ENCODE measurements at places on chromosomes 5 and 9. TPM values are rescaled to one million over a fixed set of nuclear protein-coding genes. Genes with fewer than 3 reads are reported as not detected.
A peak's percentile ranks its signal among the peaks of the same experiment; 100 is the strongest.

The FCN1 gene
- polyA plus RNA-seq, result 5.8 TPM

The NDUFS6 gene
- polyA plus RNA-seq, result 46.6 TPM

The IGFBPL1 gene
- 1.4 TPM for polyA plus RNA-seq

The PCA3 gene
- 0.43 TPM for polyA plus RNA-seq

The EPB41L4A gene
- polyA plus RNA-seq, result 14.1 TPM

The F2R gene
- polyA plus RNA-seq, result 36.2 TPM

The SMAD5 gene
- 73.3 TPM for polyA plus RNA-seq

The CCL27 gene
- polyA plus RNA-seq, result 1.6 TPM

The NR2F1 gene
- polyA plus RNA-seq, result 177 TPM

The ELOVL7 gene
- polyA plus RNA-seq, result 4.0 TPM

The AGTPBP1 gene
- 25.0 TPM for polyA plus RNA-seq

- no peak for DNase-seq
Observed at GRCh38 chr5:74316064-74316603, 324.4 kb downstream of the ENC1 start.

- no peak for DNase-seq
Observed at GRCh38 chr9:115978091-115978490, 175.5 kb upstream of the PAPPA start.

DNA sequence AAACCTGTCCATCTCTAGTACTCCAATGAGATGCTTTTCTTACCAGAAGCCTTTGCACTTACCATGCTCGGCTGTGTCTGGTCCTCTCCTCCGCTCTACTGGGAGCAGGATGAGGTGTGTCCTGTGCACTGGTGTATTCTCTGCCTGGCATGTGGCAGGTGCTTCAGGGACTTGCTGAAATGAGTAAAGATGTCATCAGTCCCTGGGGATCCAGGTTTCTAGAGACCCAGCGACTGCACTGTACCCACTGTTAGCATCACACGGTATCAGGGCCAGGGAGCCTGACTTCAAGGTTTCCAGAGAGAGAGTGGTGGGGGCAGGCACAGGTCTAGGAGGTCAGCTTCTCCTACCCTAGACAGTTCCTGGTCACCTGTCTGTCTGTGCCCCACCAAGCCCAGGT is 10.5 kb downstream of the PTTG1 start:
- DNase-seq, result no peak

- DNase-seq, result no peak
Observed at GRCh38 chr5:95821110-95822021, 1.2 kb downstream of the GLRX start.

DNA sequence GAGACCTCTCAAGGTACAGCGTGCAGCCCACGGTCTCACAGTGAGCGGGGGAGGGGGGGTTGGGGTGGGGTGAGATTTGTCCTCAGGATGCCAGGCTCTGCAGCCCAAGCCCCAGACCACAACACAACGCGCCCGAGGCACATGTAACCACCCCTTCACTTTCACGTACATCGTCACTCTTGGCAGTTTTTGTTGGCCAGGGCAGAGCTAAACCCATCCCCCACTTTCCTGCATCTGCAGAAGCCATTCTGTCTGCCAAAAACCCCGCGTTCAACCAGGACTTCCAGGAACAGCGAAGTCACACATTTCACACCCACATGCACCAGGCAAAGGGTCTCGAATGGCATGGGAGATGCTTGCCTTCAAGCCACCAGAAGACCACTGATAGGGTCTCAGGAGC is 9.4 kb upstream of the SMIM23 start:
- DNase-seq, result no peak

- no peak for DNase-seq
Observed at GRCh38 chr9:26172301-26172700, 494.1 kb upstream of the TUSC1 start.

DNA sequence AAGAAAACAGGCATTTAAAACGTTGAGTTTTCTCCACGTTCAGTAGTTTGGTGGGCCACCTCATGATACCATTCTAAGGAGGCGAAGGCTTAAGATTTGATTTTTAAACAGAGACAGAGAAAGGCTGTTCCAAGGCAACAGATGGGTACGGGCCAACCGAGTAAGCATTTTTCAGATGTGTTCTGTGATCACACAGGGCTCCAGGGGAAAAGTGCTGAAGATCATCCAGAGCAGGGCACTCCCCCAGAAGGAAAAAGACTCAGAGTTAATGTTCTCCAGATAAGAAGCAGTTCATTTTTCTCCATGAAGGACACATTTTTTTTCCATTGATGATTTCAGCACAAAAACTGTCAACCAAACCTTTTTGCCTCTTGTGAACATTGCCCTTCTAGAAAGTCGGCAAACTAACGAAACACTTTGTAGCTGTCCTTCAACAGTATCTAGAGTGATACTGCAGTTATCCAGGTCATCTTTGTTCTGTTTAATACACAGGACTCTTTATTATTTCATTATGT is 138.7 kb downstream of the ALDH1A1 start:
- DNase-seq, result no peak

GRCh38 chr5:103254921-103255320 is 3.6 kb upstream of the MACIR start:
- no peak for DNase-seq

GRCh38 chr5:135329066-135329912 is 69.7 kb downstream of the MACROH2A1 start:
- no peak for DNase-seq

GRCh38 chr5:9062873-9063272 is 483.0 kb downstream of the SEMA5A start:
- no peak for DNase-seq

DNA sequence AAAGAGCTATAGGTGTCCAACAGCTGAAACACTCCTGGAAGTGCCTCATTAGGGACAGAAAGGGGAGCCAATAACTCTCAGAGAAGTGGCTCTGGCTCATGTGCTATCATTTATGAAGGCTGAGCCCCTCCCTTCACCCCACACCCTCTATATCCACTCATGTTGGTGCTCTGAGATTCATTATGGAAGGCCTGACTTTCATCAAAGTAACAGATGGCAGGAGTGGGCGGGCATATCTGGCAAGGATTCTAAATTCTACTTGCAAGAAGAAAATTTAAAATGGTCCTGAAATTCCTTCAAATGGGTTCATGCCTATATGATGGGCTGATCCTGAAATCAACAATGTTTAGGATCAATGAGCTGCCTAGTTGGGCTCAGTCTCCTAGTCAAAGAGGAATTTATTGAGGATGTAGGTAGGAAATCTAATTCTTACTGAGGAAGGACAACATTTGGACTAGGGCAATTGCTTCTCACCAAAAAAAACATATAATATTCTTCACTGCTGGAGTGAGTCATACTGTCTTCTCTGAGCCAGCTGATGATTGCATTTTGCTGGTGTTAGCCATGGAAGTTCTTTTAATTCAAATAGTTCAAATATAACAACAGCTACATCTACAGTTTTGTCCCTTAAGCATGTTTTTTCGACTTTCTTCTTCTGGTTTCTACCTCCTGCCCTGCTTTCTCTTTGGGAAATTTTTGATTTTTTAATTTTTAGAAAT is 23.5 kb downstream of the NMRK1 start:
- no peak for DNase-seq

DNA sequence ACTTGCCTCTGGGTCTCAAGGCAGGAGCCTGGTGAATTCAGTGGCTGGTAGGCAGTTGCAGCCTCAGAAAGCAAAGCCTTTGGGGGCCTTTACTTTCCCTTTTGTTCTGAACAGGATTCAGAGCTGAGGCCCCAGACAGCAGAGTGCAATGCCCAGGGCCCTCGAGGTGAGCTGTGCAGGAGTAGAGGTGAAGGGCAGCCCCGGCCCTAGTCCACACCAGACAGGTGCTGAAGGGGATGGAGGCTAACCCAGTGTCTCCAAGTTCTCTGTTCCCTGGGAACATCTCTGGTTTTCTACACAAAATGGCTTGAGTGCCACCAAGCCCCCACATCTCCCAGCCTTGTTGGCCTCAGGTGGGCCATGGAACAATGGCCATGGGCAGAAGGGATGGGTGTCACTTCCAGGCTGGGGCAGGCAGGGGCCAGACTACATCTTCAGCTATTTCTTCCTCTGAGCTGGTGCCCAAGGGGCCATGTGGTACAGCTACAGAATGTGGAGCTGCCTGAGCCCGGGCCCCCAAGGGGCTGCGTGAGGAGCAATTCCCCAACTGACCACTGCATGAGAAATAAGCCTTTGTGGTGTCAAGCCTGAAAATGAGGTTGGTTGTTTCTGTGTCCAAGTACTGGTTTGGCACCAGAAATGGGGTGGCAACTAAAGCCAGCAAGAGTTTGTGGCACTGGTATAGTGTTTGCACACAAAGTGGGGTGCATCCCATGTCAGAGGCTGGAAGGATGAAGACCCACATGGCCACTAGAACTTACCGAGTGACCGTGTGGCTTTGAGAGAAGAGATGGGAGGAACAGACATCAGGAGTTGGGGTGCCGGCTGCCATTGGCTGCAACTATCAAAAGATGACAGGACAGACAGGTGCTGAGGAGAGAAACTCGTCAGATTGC is 57.8 kb downstream of the BARX1 start:
- DNase-seq, result no peak

- DNase-seq, result no peak
Observed at GRCh38 chr9:23663946-23664345, 162.1 kb downstream of the ELAVL2 start.

- DNase-seq, result peak; percentile 36
Observed at GRCh38 chr5:121870489-121870888, 18.8 kb downstream of the FTMT start.

- no peak for DNase-seq
Observed at GRCh38 chr9:125400725-125401716, 139.4 kb downstream of the GAPVD1 start.

GRCh38 chr5:55580042-55580441 is 45.3 kb upstream of the PLPP1 start:
- DNase-seq, result no peak

- no peak for DNase-seq
Observed at GRCh38 chr5:54651482-54652076, 134.0 kb downstream of the SNX18 start.

DNA sequence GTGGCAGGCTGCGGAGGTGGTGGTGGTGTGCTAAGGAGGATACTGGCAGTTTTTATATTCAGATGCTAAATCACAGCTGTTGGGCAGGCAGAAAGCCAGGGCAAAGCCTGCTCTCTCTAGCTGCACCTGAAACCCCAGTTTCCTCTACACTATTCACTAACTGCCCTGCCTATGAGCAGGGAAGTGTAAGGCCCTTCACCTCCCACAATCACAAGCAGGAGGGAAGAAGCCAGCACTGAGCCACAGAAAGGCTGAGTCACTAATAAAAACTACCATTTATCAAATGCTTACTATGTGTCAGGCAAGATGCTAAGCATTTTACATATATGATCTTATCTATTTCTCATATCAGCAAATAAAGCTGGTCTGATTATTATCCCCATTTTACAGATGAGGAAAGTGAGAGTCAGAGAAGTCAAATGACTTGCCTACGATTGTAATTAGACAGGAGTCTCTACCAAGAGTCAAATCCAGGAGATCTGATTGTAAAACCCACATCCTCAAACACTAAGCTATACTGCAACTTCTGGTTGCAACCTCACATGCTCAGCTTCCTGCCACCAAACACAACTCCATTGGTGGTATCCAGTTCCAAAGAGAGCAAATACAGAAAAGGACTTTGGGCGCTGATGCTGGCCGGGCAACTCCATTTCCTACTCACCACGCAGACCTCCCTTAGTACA is 17.7 kb upstream of the IL6ST start:
- peak; percentile 33 for DNase-seq

DNA sequence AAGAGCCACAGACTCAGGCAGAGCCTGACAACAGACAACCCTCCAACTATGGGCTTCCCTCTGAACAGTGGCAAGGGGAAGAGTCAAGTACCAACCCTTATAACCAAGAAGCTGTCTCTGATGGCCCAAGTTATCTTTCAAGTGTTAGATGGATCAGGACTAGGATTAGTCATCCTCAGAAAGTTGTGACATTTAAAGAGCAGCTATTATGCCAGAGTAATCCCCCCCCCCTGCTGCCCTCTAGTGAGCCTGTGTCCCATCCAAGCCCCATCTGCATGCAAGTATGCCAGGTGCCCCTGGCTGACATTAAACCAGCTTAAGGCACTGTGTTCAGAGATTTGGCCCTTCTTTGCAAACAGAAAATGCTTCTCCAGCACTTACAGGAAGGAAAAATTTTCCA is 16.8 kb upstream of the SPATA31D1 start:
- DNase-seq, result no peak

DNA sequence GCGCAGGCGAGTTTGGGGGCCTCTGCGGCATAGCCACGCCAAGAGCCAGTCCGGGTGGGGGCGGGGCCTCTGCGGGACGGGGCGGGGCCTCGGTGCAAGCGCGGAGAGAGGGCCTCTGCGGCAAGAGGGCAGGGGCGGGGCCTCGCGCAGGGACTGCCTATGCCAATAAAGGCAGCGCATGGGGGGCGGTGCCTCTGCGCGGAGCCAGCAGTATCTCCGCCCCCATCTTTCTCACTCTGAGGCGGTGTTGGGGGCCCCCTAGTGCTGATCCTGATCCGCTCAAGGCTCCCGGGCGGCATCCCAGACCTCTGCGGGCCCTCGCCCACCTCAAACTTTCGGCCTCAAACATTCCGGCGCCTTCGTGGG is 9.2 kb upstream of the GPRIN1 start:
- no peak for DNase-seq

GRCh38 chr9:82130331-82131042 is 141.9 kb downstream of the SPATA31D1 start:
- DNase-seq, result no peak

GRCh38 chr5:1593903-1594356 is 70.2 kb upstream of the LPCAT1 start:
- DNase-seq, result no peak

DNA sequence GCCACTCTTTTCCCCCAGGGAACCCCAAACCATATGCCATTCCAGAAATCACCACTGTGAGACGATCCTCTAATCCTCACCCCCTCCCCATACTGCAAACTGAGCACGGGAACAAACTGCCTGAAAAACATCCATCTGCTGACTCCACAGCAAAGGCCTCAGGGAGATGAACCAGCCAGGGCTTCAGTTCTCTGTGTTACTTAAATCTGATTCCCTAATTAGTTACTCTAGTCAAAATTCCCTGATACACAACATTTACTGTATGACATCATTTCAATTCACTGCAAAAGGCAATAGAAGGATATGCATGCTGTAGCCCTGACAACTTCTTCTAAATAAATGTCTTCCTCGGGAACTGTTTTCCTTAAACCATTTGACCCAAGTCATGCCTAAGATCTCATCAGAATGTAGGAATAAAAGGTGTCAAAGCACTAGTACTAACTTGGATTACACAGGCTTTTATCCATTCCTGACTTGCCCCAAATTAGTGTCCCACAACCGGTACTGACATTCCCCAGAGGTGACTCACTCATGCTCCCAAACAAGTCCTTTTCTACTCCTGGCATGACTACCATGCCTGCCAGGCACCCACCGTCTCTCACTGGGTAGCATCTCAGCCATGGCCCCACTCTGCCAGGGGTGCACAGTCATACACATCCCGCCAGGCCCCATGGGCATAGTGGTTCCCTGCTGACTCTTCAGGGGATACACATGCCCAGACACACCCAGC is 35.0 kb downstream of the MTX3 start:
- DNase-seq, result no peak

DNA sequence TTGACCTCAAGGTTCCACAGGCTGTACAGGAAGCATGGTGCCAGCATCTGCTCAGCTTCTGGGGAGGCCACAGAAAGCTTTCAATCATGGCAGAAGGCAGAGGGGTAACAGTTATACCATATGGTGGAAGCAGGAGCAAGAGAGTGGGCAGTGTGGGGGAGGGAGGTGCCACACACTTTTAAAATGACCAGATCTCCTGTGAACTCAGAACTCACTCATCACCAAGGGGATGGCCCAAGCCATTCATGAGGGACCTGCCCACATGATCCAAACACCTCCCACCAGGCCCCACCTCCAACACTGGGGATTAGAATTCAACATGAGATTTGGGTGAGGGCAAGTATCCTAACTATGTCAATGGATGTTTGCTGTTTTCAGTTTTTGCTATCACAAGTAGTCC is 16.2 kb downstream of the CYFIP2 start:
- no peak for DNase-seq

- peak; percentile 15 for DNase-seq
Observed at GRCh38 chr9:23123048-23123632, 676.5 kb downstream of the DMRTA1 start.
